Activated naive CD4-positive, alpha-beta T cell treated with anti-CD3 and anti-CD28 coated beads for 36 hours (primary cell): ENCODE measurements at places on chromosomes 2 and 18. TPM values are rescaled to one million over a fixed set of nuclear protein-coding genes. Genes with fewer than 3 reads are reported as not detected.

DNA sequence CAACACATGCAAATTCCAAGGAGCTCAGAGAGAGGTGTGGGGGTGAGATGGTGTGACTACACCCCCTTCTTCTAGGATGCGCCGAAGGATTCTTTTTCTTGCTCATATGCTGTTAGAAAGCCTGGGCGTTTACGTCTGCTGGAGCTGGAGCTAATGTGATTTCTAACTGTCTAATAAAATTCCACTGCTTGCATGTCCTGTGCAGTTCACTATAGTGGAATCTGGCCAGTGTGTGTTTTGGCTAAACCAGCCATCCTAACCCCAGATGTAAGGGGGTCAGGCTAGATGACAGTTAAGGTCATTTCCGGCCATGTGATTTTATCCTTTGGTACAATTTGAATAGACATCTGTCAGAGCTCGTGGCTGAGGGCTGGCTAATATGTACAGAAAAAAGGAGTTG, 194.1 kb downstream of the PRKCE start:
- no peak overlapping the region for H3K27ac ChIP-seq
- no peaks in the 10 kb centered on the region for H3K27me3 ChIP-seq
- no peak overlapping the region for H3K4me3 ChIP-seq
- no peak for DNase-seq

DNAJC5G gene
- not detected for total RNA-seq

ELOA2 gene
- not detected for total RNA-seq

TPO gene
- not detected for total RNA-seq

MROH2A gene
- not detected for total RNA-seq

GRCh38 chr2:167398873-167399272, 510.6 kb downstream of the XIRP2 start:
- no peak overlapping the region for H3K27ac ChIP-seq
- H3K4me1 ChIP-seq, result no peaks in the 10 kb centered on the region
- no peak overlapping the region for H3K4me3 ChIP-seq
- H3K27me3 ChIP-seq, result no peaks in the 10 kb centered on the region

FTCDNL1 gene
- total RNA-seq, result 3.8 TPM
